ENCODE measurements at places on chromosomes 2 and 18. TPM values are rescaled to one million over a fixed set of nuclear protein-coding genes. Genes with fewer than 3 reads are reported as not detected.

Gene PAIP2B
- total RNA-seq, result 1.4 TPM

Gene CRYGD
- not detected for total RNA-seq

Gene AP1S3
- total RNA-seq, result 5.4 TPM

Gene SLC4A5
- total RNA-seq, result 6.7 TPM

Gene IGFBP5
- total RNA-seq, result 0.21 TPM

Gene GRP
- total RNA-seq, result 0.52 TPM

Gene SLC9A4
- under 0.01 TPM for total RNA-seq

Gene INPP5D
- total RNA-seq, result 122 TPM
